ENCODE measurements at places on chromosomes 13 and 19.

DNA sequence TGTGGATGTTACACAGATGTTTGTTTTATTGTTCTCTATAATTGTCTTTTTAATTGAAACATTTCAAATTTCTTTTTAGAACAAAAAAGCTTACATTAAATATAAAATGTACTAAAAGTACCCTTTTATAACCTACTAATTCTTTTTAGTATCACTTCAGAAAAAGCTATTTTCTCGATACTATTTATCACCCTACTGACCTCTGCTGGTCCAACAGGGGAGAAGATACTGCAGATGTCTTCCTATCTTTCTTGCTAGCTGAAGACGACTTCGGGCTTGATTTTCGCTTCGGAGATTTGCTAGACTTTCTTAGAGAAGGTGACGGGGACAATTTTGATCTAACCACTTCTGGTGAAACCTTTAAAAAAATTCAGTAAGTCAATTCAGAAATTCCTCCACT, 42.4 kb downstream of the ZC3H13 start:
- DNase-seq, result peak; percentile 12

DNA sequence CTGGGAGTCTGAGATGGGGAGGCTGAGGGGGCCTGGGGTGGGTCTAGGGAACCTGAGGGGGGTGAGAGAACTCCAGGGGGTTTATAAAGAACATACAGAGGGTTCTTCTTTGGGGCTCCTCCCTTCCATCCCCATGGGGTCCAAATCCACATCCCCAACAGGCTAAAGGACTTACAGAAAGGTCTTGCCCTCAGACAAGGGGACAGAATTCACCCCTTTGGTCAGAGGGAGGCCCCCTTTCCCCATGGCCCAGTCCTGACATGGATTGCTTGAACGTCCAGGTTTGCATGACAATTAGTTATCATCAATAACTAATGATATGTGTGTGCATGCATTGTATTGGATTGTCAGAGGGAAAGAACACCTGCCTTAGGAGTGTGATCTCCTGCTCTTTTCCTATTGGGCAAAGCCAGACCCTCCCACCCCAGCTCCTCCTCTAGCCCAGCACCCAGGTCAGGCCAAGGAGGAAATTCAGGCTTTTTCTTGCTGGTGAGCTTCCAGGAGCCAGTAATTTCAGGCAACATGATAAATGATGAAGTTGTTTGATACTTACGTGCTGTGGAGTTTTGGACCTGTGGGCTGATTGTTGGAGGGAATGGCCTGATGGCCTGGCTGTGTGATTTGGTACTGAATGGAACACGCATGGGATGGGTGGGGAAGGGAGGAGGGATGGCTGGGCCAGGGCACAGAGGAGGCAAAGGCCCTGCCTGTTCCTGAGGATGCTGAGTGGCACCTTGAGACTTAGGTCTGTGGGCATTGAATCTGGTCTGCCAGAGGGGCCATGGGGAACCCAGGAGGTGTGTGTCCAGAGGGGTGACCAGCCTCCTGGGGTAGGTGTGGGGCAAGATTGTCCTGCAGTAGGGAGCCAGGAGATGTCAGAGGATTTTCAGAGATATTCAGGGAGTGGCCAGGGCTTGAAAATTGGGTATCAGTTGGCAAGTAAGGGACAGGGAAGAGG, 1.1 kb downstream of the KLHL26 start:
- no peak for DNase-seq

DNA sequence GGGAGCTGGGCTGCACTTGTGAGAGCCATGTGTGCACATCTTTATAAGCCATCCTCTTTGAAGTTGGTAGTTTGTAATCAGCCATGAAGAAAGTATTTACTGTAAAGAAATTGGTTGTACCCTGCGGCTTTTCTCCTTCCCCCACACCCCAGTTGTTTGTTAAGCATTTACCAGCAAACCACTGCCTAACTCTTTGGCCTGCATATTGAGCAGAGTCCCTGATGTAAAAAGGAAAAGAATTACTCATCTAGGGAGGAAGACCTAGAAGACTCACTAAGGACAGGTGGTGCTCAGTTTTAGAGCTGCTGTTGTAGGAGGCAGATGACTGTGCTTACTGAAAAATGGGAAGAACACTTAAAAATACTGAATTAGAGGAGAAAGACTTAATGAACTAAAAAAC, 245.3 kb downstream of the PCCA start:
- no peak for DNase-seq

DNA sequence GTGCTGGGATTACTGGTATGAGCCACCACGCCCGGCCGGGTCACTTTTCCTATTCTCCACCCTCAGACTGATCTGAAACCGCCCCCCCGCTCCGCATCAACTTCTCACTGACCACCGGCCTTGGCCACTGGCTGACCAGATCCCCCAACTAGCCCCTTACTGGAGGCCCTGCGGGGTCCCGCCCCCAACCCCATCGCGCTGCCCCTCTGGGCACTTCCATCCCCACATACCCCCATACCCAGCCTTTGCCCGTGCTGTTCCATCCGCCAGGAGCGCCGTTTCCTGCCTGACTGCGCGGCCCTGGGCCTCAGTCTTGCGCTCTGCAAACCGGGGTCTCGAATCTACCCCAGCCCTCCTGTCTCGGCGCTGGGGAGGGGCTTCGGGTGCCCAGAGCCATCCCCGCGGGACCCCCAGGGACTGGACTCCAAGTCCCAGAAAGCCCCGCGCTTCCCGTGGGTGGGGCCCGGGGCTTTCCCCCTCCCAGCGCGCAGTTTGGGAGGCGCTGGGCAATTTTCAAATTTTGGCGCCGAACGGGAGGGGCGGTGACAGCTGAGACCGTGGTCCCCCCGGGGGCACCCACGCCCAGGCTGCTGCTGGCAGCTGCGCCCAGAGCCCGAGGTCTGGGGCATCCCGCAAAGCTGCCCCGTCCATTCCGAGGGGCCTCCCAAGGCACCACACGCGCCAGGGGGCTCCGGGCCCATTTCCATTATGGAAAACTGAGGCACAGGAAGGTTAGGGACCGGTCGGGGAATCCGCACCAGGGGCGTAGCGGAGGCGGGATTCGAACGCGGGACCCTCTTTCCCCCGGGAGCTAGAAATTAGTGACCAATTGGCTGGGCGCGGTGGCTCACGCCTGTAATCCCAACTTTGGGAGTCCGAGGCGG, 5.2 kb upstream of the LMNB2 start:
- peak; percentile 92 for DNase-seq

DNA sequence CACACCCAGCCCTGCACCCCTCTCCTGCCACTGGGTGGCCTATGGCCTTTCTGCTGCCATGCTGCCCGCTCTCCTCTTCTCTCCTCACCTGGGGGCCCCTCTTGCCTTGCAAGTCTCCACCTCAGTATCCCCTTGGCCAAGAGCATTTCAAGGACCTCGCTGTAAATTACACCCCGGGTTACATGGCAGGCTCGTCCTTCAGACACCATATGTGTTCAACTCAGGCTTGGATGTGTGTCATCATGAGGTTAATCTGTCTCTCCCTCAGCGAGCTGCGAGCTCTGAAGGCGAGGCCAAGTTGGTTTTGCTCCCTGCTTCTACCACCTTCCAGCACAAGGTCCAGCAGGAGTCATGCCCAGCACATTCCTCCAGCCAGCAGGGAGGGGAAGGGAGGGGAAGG, 74.8 kb upstream of the TM9SF2 start:
- DNase-seq, result no peak

- DNase-seq, result no peak
These were observed 23.5 kb downstream of the RHPN2 start for GRCh38 chr19:33040994-33041827.

DNA sequence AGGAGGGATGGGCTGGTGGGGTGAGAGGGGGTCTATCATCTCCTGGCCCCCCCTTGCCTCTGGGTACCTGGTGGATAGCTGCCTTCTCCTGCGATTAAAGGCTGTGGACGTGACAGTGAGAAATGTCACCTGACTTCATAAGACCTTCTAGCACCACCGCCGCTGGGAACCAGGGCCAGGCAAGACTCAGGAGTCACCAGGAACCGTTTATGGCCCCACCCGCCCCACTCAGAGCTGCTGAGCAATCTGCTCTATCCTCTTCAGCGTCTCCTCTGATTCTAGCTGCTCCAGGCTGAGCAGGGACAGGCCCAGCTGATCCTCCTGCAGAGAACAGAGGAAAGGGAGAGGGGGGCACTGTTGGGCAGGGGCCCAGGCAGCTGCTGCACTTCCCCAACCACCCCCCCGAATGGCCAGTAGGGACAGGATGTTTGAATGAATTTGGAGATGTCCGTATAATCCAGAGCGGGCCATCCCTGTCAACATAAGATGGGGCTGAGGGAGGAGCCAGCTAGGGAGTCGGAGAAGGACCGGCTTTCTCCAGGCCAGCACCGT, 10.9 kb downstream of the KLC3 start:
- no peak for DNase-seq
